Skin of body (tissue), 3 donors: ENCODE measurements at places on chromosomes 5 and 9. TPM values are rescaled to one million over a fixed set of nuclear protein-coding genes. Genes with fewer than 3 reads are reported as not detected.

GRAMD2B gene
- total RNA-seq, result 26.2 TPM

GRCh38 chr9:104907278-104907951 lies 20.5 kb downstream of the ABCA1 start:
- no peak for DNase-seq

PDE6A gene
- not detected for total RNA-seq

UNC5A gene
- total RNA-seq, result 0.30 TPM

TAS2R1 gene
- not detected for total RNA-seq

DNA sequence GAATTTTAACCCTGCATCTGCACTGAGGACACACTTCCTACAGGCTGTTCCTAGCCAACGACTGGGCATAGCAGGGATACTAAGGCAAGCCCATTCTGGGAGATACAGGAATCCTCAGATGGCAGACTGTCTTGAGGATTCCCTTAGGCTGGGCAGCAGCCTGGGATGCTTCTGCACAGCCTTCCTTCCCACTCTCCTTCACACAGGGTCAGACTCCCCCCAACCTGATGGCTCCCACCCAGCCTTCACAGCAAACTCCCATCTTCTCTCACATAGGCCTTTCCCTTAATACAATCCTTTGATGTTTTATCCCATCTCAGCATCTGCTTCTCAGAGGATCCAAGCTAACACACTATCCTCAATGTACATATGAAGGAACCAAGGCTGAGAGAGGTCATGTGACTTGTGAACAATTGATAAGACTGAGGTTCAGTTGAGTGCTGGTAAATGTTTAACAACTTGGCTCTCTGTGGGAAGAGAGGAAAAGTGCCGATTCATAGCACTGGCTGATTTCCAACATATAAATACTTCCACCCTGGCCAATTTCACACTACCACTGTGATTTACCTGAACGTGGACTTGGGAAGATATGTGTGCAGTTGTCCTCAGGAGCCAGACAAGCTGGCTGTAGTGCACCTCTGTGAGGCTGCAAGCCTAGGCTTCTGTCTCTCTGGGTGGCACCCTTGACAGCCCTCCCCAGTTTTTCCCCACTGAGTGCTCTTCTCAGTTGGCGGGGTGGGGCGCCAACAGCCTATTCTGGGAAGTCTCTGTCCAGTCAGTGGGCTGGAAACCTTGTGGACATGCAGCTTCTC lies 120.2 kb upstream of the TRIM32 start:
- DNase-seq, result no peak

ENTPD2 gene
- total RNA-seq, result 8.0 TPM

GRCh38 chr5:141680751-141681201 lies 1.3 kb downstream of the ARAP3 start:
- peak; percentile 29 for DNase-seq
